Hair follicular keratinocyte (primary cell): ENCODE measurements at places on chromosomes 4 and X. TPM values are rescaled to one million over a fixed set of nuclear protein-coding genes. Genes with fewer than 3 reads are reported as not detected.

Gene UGT8
- total RNA-seq = 0.61 TPM in 1 of 2 replicates, not detected in the other

Gene CXCL3
- total RNA-seq = 42.0 and 156 TPM in 2 replicates

Gene TCEAL7
- 7.6 and 9.9 TPM in 2 replicates for total RNA-seq

Gene PLK4
- total RNA-seq = 4.6 and 13.1 TPM in 2 replicates

Gene APELA
- total RNA-seq = not detected in 2 replicates

Gene NEUROG2
- not detected in 2 replicates for total RNA-seq

Gene DMRTC1
- not detected in 2 replicates for total RNA-seq

Gene SNCA
- 51.6 and 59.9 TPM in 2 replicates for total RNA-seq

Gene TMPRSS11B
- total RNA-seq = not detected in 2 replicates

Gene ERCC6L
- 2.2 and 7.2 TPM in 2 replicates for total RNA-seq

Gene DDX53
- total RNA-seq = not detected in 2 replicates
